Sigmoid colon (tissue), 7 donors: ENCODE measurements at places on chromosomes 2 and 18. TPM values are rescaled to one million over a fixed set of nuclear protein-coding genes. Genes with fewer than 3 reads are reported as not detected.

GRCh38 chr2:112724591-112725525 is 4.0 kb downstream of the NT5DC4 start:
- no peaks in the 10 kb centered on the region for H3K36me3 ChIP-seq
- no peaks in the 10 kb centered on the region for H3K27me3 ChIP-seq
- no peak overlapping the region for H3K4me3 ChIP-seq

DNA sequence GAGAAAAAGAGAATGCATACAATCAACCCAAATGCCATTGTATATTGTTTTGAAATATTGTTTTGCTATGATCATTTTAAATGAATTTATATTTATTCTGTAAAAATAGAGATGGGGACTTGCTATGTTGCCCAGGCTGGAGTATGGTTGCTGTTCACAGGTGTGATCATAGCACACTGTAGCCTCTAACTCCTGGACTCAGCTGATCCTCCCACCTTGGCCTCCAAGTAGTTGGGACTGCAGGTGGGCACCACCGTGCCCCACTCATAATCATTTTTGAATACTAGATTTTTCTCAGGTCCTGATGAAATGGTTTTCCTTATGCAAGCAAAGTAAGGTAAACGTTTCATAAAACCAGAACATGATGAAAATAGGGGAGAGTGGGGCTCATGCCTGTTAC is 46.3 kb downstream of the TMEM17 start:
- no peak for DNase-seq
- no peak overlapping the region for H3K27ac ChIP-seq
- peaks cover 23% of the 10 kb centered on the region for H3K4me1 ChIP-seq
- no peaks in the 10 kb centered on the region for H3K27me3 ChIP-seq
- H3K4me3 ChIP-seq = no peak overlapping the region
- H3K36me3 ChIP-seq = no peaks in the 10 kb centered on the region

DNA sequence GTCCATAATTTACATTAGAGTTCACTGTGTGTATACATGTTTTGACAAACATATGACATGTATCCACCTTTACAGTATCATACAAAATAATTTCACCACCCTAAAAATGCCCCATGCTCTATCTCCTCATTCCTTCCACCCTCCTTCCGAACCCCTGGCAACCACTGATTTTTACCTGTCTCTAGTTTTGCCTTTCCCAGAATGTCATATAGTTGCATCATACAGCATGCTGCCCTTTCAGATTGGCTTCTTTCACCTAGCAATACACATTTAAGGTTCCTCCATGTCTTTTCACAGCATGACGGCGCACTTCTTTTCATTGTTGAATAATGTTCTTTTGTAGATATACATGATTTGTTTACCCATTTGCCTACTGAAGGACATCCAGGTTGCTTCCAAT is 10.4 kb downstream of the LRPPRC start:
- no peak for DNase-seq
- H3K27me3 ChIP-seq = no peaks in the 10 kb centered on the region
- H3K4me3 ChIP-seq = no peak overlapping the region
- H3K27ac ChIP-seq = no peak overlapping the region
- H3K4me1 ChIP-seq = no peaks in the 10 kb centered on the region

DNA sequence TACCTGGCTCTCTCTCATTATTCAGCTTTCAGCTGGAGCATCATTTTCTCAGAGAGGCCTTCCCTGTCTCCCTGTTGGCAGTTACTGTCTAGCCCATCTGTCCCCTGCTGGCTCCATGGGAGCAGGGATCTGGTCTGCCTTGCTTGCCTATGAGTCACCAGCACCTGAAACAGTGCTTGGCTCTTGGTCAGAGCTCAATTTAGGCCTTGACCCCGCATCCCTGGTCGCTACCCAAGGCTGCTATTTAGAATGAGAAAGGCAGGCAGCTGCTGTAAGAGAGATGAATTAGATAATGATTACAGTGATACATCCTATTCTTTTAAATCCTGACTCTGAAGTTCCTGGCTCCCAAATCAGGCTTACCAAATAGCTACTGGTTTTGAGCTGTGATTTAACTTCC is 32.9 kb downstream of the KCNE4 start:
- no peak overlapping the region for H3K4me3 ChIP-seq
- peak; percentile 78 for DNase-seq
- H3K36me3 ChIP-seq = no peaks in the 10 kb centered on the region
- H3K27ac ChIP-seq = peak overlapping the region; percentile 16
- H3K4me1 ChIP-seq = peaks cover 25% of the 10 kb centered on the region

- no peaks in the 10 kb centered on the region for H3K4me1 ChIP-seq
- no peaks in the 10 kb centered on the region for H3K27me3 ChIP-seq
- DNase-seq = peak; percentile 92
- no peaks in the 10 kb centered on the region for H3K36me3 ChIP-seq
- no peak overlapping the region for H3K4me3 ChIP-seq
Observed at GRCh38 chr2:30178618-30179434, 32.0 kb downstream of the YPEL5 start.

DNA sequence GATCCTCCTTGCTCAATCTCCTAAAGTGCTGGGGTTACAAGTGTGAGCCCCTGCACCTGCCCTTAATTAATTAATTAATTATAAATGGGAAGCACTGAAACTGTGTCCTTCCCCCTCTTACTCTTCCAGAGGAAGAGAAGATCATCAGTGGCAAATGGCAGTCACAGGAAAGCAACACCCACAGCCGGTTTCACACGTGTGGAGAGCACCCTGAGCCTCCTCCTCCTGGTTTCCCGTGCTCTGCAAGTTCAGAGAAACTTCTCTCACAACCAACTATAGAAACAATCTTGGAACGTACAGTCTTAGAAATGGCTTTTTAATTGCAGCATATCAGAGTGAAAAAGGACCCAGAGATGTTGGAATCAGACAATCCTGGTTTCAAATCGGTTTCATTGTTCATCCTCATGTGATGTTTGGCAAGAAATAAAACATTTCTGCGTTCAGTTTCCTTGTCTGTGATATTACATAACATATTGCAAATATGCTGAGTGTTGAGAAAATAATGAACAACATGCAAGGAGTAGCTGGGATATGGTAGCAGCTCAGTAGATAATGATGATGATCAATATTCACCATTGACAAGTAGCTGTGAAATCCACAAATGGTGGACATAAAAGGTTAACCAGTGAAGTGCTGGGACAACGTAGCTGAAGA is 141.0 kb upstream of the KCTD1 start:
- H3K36me3 ChIP-seq = no peaks in the 10 kb centered on the region
- no peaks in the 10 kb centered on the region for H3K27me3 ChIP-seq
- H3K4me3 ChIP-seq = no peak overlapping the region
- DNase-seq = no peak
- no peak overlapping the region for H3K27ac ChIP-seq
- H3K4me1 ChIP-seq = no peaks in the 10 kb centered on the region

DNA sequence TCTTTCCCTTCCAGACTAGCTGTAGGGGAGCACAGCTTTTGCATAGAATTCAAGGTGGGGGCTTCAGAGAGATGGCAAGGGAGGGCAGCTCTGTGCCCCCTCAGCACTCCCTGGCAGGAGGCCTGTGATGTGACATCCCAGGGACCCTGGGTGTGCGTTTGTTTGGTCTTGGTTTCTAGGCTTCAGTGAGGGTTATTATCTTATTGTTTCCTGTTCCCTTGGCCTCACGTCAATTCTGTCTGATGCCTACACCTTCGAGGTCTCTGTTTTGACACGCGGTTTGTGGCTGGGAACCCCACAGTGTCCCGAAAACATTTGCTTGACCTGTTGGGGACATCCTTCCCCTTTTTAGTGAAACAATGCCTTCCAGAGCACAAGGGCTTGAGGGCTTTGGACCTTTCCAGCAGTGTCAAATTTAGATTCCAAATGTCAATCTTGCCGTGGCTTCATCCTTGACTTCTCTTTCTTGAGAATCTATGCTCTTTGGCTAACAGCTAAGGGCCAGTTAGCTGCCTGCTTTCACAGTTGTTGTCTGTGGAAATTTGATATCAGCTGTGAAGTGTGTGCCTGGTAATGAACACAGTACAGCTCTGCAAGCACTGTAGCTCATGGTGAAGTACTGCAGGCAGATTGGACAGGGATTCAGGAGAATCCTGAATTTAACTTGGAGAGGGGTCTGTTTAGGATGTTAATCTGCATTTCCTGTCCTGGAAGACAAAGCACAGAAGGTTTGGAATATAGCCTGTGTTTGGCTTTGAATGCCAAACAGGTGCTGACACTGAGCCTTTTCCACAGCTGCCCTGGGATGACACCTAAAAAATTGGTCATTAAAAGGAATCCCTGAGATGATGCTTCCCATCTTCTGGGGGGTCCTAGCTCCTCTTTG is 108.2 kb upstream of the CXCR4 start:
- H3K27me3 ChIP-seq = no peaks in the 10 kb centered on the region
- H3K36me3 ChIP-seq = no peaks in the 10 kb centered on the region
- H3K4me1 ChIP-seq = no peaks in the 10 kb centered on the region
- H3K27ac ChIP-seq = no peak overlapping the region
- H3K4me3 ChIP-seq = no peak overlapping the region

- no peak overlapping the region for H3K27ac ChIP-seq
- H3K27me3 ChIP-seq = no peaks in the 10 kb centered on the region
- DNase-seq = no peak
- H3K4me3 ChIP-seq = no peak overlapping the region
- H3K4me1 ChIP-seq = no peaks in the 10 kb centered on the region
Observed at GRCh38 chr2:119206201-119206600, 17.4 kb upstream of the STEAP3 start.

- DNase-seq = no peak
- no peak overlapping the region for H3K27ac ChIP-seq
- no peaks in the 10 kb centered on the region for H3K4me1 ChIP-seq
- no peaks in the 10 kb centered on the region for H3K36me3 ChIP-seq
- H3K4me3 ChIP-seq = no peak overlapping the region
Observed at GRCh38 chr2:107380912-107381311, 445.8 kb upstream of the RGPD4 start.

- H3K27ac ChIP-seq = no peak overlapping the region
- H3K4me1 ChIP-seq = no peaks in the 10 kb centered on the region
- H3K4me3 ChIP-seq = no peak overlapping the region
- H3K36me3 ChIP-seq = no peaks in the 10 kb centered on the region
- no peak for DNase-seq
Observed at GRCh38 chr2:111670776-111671175, 213.2 kb downstream of the ANAPC1 start.

GRCh38 chr2:236177604-236177966 is 9.4 kb upstream of the GBX2 start:
- H3K4me3 ChIP-seq = no peak overlapping the region
- peaks cover 87% of the 10 kb centered on the region for H3K27me3 ChIP-seq
- peak; percentile 68 for DNase-seq
- no peaks in the 10 kb centered on the region for H3K4me1 ChIP-seq
- H3K27ac ChIP-seq = no peak overlapping the region
- no peaks in the 10 kb centered on the region for H3K36me3 ChIP-seq

- H3K27me3 ChIP-seq = no peaks in the 10 kb centered on the region
- H3K4me1 ChIP-seq = peaks cover 15% of the 10 kb centered on the region
- H3K27ac ChIP-seq = peak overlapping the region; percentile 70
- H3K36me3 ChIP-seq = no peaks in the 10 kb centered on the region
- DNase-seq = no peak
Observed at GRCh38 chr18:56139372-56139771, 499.0 kb downstream of the TXNL1 start.

DNA sequence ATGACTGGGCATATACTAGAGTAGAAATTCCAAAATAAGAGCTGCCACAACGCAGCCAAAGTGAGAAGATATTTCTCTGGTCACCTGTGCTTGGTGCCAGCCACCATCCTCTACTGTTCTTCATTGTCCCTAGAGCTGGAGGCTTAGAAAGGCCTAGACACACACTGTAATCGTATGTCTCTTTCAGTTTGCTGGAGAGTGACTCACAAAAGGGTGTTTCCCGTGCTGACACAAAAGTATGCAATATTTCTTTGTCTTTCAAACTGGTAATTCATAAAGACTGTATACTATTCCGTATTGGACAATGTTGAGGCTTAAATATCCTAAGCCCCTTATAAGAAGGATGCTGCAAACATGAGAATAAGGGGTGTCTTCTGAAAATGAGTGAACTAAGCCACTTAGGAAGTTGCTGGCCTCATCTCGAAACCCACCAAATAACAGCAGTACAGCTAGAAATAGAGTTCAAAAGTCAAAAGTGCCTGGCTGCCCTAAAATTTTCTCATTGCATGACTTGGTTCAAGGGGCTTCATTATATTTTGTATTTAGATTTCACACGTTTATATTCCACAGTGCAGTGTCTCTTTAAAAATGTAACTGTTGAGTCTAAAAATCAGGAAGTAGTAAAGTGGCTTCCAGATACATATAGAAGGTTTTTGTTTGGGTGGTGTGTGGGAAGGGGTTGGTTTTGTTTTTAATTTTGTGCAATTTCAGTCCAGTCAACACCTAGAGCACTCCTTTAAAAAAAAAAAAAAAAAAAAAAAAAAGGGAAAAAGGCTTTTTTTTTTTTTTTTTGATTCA is 601.1 kb downstream of the ARHGAP15 start:
- H3K36me3 ChIP-seq = no peaks in the 10 kb centered on the region
- H3K4me1 ChIP-seq = no peaks in the 10 kb centered on the region
- H3K4me3 ChIP-seq = no peak overlapping the region
- no peak overlapping the region for H3K27ac ChIP-seq
- no peaks in the 10 kb centered on the region for H3K27me3 ChIP-seq
- no peak for DNase-seq

GRCh38 chr2:180291060-180291459 is 284.0 kb upstream of the CWC22 start:
- no peaks in the 10 kb centered on the region for H3K36me3 ChIP-seq
- no peak overlapping the region for H3K4me3 ChIP-seq
- H3K27ac ChIP-seq = no peak overlapping the region
- H3K27me3 ChIP-seq = no peaks in the 10 kb centered on the region
- DNase-seq = no peak

GRCh38 chr2:197052356-197052755 is 125.8 kb upstream of the PGAP1 start:
- H3K4me3 ChIP-seq = no peak overlapping the region
- no peaks in the 10 kb centered on the region for H3K4me1 ChIP-seq
- H3K27ac ChIP-seq = no peak overlapping the region
- no peaks in the 10 kb centered on the region for H3K27me3 ChIP-seq

Gene REL
- 14.7 TPM for total RNA-seq

Gene ZNF804A
- total RNA-seq = 0.14 TPM

Gene NEU2
- total RNA-seq = not detected

Gene IL1A
- not detected for total RNA-seq

Gene LHCGR
- total RNA-seq = not detected
